ENCODE measurements at places on chromosomes 1 and 21.

- peak; percentile 62 for DNase-seq
Measured at GRCh38 chr1:38006008-38006828, 904 bp upstream of the FHL3 start.

DNA sequence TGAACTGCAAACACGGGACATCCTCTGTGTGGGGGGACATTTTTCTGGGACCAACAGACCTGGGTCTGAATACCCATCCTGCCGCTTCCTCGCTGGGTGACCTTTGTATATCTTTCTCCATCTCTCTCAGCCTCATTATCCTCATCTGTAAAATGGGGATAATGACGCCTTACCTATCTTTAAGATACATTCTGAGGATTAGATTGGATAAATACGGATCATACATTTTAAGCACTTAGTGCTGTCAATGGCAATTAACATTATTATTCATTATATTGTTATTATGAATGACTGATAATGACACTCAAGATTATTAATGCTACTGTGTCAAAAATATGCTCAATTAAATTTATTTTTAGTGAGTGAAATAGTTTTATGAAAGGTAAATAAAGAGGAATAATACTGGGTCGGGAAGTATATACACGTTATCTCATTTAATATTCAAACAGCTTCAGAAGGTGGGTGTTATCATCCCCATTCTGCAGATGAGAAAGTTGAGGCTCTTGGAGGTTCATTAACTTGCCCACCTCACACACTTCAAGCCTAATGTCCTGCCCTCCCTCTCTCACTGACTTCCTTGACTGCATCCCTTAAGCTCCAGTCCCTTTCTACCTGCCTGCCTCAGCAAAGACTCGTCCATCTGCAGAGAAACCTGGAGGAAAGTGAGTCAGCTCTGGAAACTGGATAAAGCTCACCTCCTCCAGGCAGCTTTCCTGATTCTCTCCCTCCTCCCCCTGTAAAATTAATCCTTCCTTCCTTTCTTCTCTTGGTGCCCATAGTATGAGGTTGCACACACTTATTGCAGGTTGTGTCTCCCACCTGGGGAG lies 120.7 kb upstream of the JUN start:
- DNase-seq: no peak

- no peak for DNase-seq
Measured at GRCh38 chr1:116131866-116132605, 20.8 kb downstream of the MAB21L3 start.

GRCh38 chr1:161214369-161214768 lies 726 bp upstream of the FCER1G start:
- DNase-seq: no peak

GRCh38 chr1:10459184-10459583 lies 9.4 kb downstream of the CORT start:
- no peak for DNase-seq

GRCh38 chr1:3756394-3756793 lies 4.1 kb downstream of the CCDC27 start:
- DNase-seq: no peak

DNA sequence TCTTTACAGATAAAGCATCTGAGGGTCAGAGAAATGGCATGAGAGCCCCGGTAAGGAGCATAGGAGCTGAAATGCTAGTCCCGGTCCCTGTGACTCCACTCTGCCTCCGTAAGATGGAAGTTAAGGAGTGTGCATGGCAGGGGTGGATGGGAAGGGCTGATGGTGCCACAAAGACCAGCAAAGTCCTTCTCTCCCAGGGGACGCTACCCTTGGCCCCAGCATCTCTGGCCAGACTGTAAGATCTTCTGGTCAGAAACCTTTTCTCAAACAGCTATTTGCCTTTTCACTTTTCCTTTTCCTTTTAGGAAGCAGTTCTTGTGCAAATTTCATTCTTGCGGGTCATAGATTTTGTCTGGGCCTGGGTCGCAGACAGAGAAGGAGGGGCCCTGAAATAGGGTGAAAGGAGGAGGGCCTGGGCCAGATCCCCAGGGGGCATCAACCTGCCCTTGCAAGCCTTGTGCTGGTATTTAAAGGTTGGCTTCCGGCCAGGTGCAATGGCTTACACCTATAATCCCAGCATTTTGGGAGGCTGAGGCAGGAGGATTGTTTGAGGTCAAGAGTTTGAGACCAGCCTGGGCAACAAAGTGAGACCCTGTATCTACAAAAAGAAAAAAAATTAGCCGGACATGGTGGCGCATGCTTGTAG lies 14.4 kb upstream of the EPS8L3 start:
- peak; percentile 69 for DNase-seq
